ENCODE measurements at places on chromosomes 1 and 21. TPM values are rescaled to one million over a fixed set of nuclear protein-coding genes. Genes with fewer than 3 reads are reported as not detected.

Gene EPB41
- 16.8 TPM for total RNA-seq

DNA sequence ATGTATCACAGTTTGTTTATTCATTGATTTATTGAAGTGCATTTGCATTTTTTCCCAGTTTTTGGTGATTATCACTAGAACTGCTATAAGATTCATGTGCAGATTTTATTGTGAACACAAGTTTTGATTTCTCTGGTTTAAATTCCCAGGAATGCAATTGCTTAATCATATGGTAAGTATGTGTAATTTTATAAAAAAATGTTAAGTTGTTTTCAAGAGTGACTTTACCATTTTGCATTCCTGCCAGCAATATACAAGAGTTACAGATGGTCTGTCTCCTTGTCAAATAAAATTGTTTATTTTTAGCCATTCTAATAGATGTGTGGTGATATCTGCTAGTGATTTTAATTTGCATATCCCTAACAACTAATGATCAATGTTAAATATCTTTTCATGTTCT is 127.3 kb upstream of the APP start:
- DNase-seq, result no peak

GRCh38 chr1:91684481-91685196 is 184.0 kb downstream of the CDC7 start:
- DNase-seq, result no peak

GRCh38 chr1:54378157-54378873 is 27.9 kb downstream of the SSBP3 start:
- no peak for DNase-seq

- DNase-seq, result no peak
These were observed 15.2 kb downstream of the EPHX1 start for GRCh38 chr1:225825078-225825477.

DNA sequence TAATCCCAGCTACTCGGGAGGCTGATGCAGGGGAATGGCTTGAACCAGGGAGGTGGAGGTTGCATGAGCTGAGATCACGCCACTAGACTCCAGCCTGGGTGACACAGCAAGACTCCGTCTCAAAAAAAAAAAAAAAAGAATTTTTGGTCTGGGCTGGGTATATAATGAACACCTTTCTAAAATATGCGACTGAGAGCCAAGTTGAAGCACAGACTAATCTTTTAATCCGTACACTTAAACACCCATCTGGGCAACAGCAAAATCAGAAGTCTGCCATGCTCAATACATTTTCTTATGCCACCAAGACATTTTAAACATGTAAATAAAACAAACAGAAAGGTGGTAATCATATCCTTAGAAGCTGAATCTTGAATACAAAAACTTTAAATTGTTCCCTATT is 31.6 kb upstream of the ABCB10 start:
- DNase-seq, result no peak

GRCh38 chr1:212864201-212864600 is 6.1 kb downstream of the FLVCR1 start:
- DNase-seq, result no peak

GRCh38 chr1:204991342-204991844 is 51.6 kb upstream of the CNTN2 start:
- DNase-seq, result no peak

DNA sequence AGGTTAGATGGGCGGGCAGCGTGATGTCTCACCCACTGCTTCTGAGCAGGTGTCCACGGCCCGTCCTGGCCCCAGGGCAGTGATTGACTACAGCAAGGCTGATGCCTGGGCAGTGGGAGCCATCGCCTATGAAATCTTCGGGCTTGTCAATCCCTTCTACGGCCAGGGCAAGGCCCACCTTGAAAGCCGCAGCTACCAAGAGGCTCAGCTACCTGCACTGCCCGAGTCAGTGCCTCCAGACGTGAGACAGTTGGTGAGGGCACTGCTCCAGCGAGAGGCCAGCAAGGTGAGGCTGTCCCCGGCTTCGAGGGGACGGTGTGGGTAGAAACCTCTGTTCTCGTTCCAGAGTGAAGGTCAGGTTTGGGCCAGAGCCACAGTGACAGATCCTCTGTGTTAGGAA is 12.2 kb downstream of the DDOST start:
- DNase-seq, result no peak

- no peak for DNase-seq
These were observed 32.5 kb upstream of the ASPM start for GRCh38 chr1:197178998-197179397.

DNA sequence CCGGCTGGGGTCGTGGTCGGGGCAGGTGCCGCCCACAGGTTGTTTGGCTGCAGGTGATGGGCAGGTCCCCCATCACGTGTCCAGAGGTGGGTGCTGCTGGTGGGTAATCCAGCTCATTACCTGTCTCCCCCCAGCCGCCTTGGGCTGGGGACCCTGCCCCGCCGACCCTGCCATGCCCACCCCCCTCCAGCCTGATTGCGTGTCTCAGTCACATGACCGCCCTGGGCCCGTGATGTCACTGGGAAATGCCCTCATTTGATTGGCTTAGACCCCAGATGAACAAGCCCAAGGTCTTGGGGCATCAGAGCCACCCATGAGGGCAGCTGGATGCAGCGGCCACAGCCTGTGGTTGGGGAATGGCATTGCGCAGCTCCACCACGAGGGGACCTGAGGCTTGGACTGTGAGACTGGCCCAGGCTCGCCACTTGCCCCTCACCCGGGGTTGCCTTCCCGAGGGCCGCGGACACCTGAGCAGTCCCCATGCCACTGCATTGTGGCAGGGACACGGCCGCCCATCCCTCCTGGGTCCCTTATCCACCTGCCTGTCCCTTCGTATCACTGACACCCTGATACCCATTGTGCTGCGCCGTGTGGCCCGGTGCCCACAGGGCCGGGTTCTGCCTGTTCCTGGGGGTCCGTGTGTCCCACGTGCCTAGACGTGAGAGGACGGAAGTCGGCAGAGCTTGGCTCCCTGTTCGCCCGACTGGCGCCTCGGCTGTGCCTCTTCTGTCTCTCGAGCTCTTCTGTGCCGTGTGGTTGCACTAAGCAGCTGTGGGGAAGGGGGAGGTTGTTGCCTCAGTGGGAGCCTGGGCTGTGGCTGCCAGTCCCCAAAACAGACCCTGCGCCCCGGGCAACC is 68.0 kb downstream of the FAAP20 start:
- DNase-seq, result no peak

DNA sequence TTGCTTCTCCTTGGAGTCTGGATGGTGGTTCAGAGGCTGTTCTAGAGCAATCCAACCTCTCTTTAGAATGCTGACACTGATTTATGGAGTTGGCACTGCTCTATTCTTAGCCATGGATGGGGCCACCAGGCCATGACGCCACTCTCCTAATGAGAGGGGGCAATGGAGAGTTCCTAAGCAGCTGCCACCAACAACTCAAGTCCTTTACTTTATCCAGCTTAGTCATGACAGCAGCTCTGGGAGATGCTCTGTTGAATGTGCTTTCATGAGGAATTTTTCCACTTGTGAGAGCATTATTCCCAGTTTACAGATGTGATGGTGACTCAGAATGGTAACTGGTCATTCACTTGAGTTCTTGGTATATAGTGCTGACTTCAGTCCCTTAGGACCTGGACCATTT is 366.3 kb downstream of the HHAT start:
- no peak for DNase-seq

- no peak for DNase-seq
These were observed 51.8 kb downstream of the ANGPTL1 start for GRCh38 chr1:178819123-178819522.

- DNase-seq, result peak; percentile 25
These were observed 143.2 kb downstream of the PTPRU start for GRCh38 chr1:29379443-29380073.

All from foreskin keratinocyte (primary cell).